ENCODE measurements at places on chromosomes 7 and 10.

GRCh38 chr10:28929942-28930341 is 252.6 kb downstream of the BAMBI start:
- DNase-seq, result no peak

GRCh38 chr10:43809211-43809930 is 160.7 kb upstream of the ZNF32 start:
- DNase-seq, result no peak

GRCh38 chr10:18479502-18479901 is 171.9 kb downstream of the NSUN6 start:
- no peak for DNase-seq

DNA sequence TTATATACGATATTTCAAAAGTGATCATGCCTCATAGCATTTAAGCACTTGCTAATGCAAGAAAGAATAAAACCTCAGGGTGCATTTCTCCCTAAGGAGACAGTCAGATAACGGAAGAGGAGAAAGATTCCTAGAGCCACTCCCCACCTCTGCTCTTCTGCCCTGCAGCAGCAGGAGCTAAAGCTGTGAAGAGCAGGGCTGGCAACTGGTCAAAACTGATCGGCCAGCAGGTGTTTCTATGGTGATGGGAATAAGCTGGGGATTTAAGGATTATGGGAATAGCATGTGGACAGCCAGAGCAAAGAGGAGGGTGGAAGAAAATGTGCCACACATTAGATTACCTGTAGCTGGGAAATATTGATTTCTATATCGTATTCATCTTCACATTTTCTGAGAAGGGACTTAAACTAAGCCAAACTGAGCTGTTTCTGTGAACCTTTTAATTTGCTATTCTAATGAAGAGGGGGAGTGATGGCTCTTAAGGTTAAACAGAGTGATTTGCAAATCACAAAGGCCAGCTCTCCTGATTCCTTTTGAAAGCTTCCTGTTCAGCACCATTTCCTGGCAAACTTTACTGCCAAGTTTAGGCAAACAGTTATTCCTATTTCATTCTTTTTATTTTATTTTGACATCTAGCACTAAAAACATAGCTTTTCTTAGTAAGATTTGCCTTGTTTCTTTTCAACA is 268.9 kb upstream of the PFKP start:
- no peak for DNase-seq

DNA sequence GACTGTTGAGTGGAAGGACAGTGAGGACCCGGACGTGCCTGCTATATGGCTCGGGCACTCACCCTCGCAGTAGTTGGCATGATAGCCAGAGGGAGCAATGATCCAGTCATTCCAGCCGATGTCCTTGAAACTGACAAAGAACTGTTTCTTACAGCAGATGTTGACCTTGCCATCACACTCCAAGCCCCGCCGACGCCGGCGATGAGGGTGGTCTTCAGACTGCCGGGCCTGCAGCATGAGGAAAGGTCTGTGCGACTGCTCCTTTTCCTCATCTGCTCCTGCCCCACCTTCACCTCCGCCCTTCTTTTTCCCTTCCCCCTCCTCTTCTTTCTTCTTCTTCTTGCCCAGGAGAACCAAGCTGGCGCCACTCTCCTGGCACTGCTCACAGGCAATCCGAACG is 13.1 kb downstream of the INHBA start:
- DNase-seq, result no peak

DNA sequence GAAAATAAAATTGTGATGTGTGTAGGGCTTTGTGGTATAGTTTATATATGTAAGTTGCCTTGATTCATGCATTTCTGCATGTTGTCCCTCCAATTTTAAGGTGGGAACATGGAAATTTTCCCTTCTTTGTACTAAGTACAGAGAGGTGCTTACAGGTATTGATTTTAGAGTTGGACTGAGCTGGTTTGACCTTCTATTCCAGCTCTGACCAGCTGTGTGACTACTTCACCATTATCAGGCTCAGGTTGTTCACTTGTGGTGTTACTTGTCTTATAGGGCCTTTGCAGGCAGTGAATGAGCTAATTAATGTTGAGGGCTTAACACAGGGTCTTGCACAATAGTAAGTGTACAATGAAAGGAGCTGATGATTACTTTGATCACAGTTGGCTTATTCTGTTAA is 16.3 kb downstream of the ZNF804B start:
- no peak for DNase-seq

- no peak for DNase-seq
These were observed 206.3 kb downstream of the SNX10 start for GRCh38 chr7:26497801-26498596.

GRCh38 chr10:109914966-109915365 is 8.3 kb downstream of the XPNPEP1 start:
- no peak for DNase-seq

- DNase-seq, result no peak
These were observed 804.1 kb upstream of the IGFBP3 start for GRCh38 chr7:46725136-46725535.

- DNase-seq, result no peak
These were observed 3.4 kb upstream of the PPP1R17 start for GRCh38 chr7:31683445-31684225.
